ENCODE measurements at places on chromosomes 3 and 15.

- DNase-seq: no peak
Observed at GRCh38 chr3:68832680-68833079, 99.7 kb downstream of the TAFA4 start.

DNA sequence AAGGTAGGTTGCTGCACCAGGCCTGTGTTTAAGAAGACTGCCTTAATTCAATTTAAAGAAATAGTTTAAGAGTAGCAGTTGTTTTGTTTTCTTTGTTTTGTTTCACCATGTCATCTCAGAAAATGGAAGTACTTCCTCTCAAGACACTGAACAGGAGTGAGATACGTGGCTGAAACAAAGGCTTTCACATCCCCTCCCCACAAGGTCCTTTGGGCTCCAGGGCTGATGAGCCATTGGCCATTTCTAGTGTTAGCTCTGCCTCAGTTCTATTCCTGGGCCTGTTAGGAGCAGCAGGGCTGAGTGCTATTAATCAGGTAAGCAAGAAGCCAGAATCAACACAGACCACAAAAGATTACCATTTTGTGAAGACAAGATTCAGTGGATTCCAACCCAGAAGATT, 132.8 kb downstream of the KCNAB1 start:
- DNase-seq: no peak

DNA sequence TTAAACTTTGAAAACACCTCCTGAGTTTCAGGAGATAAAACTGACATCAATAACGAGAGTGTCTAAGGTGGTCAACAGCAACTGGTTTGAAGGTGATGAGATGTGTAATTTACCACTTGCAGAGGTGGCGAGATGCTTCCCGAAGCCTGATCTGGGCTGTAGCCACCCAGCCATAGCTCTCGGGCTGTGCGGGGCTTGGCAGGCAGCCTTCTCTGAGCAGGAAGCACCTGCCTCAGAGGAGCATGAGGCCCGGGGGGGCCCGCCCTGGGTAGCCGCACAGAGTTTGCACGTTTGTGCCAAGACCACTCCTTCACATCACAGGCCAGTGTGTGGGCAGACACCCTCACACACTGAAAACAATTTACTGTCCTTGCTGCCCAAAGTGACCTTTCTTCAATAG, 220.3 kb downstream of the CACNA2D3 start:
- no peak for DNase-seq

DNA sequence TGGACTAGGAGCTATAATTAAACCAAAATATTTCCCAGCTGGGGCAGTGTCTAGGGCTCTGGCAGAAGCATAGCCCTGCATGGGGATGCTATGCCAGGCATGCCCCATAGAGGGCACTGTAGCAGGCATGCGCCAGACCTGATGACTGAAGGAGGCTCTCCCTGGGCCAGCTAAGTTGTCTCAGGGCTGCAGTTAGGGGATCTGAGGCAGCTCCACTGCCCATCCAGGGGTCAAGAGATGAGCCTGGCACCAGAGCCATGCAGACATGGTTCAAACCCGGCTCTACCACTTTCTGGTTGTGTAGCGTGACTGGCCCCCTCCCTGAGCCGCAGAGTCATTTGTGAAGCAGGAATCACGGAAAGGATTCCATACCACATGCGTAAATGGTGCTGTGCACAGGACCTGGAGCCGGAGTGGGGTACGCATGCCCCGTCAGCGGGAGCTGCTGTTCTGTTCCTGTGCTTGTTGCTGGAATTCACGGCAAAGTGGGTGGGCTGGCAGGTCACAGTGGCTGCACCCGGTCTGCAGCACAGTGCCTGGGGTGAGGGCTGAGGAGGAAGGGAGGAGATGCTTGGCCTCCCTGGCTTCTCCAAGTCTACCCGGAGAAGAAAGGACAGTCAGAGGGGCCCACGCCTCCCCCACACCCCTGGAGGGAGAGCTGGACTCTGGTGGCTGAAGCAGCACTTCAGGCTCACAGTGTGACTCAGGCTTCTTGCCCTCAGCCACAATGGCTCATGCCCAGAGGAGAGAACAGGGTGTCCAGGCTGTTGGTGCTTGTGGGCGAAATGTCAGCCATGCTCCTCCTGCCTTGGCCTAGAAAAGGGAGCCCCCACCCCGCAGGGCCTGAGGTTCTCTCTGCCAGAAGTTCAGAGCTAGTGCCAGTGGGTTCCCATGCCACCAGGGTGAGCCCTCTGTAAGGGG, 43.1 kb downstream of the DNASE1L3 start:
- no peak for DNase-seq

- DNase-seq: no peak
Observed at GRCh38 chr3:172193436-172193835, 154.1 kb downstream of the FNDC3B start.

DNA sequence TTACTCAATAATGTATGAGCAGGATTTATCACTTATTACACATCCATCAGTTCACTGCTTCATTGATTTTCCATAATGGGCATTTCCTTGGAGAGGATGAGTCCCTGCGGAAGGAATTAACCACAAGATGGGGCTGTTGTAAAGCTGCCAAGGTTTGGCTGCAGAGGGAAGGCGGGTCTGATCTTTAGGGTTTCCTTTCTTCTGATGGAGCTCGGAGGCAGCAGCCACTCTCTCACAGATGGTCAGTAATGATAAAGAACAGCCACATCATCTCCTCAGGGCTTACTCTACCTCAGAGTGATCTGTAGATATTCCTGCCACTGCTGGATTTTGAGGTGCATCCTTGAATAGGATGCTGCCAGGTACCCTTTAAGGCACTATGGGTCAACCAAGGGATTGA, 115.2 kb downstream of the USP13 start:
- no peak for DNase-seq

GRCh38 chr3:123635217-123635616, 50.4 kb upstream of the HACD2 start:
- DNase-seq: no peak

DNA sequence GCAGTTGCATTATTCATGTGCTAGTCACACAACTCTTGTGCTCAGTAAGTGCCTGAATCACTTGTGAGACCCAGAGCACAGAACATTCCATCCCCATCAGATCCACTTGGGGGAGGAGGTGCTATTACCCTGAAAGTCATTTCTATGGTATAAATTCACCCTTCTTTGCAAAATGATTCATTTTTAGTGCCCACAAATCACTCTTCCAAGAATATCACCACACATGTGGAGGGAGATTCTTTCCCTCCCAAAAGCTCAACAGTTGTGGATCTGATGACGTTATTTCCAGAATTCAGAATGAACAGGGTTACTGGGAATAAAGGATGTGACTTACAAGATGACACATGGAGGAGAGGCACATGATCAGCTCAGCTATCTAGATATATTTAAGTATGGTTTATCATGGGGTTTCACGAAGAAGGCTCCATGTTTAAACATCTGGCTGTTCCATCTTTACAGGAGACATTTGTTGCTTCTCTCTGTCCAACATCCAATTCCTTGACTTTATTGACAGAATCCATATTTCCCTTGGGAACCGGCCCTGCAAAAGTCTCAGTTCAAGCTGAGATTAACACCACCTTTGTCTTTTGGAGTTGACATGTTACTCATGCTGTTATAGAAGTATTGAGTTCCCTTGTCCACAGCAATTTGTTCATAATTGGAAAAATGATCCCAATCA, 214.2 kb upstream of the PROK2 start:
- DNase-seq: no peak

- DNase-seq: no peak
Observed at GRCh38 chr15:87547470-87548181, 708.9 kb downstream of the NTRK3 start.

GRCh38 chr15:27091270-27091940, 120.4 kb downstream of the GABRG3 start:
- DNase-seq: no peak

DNA sequence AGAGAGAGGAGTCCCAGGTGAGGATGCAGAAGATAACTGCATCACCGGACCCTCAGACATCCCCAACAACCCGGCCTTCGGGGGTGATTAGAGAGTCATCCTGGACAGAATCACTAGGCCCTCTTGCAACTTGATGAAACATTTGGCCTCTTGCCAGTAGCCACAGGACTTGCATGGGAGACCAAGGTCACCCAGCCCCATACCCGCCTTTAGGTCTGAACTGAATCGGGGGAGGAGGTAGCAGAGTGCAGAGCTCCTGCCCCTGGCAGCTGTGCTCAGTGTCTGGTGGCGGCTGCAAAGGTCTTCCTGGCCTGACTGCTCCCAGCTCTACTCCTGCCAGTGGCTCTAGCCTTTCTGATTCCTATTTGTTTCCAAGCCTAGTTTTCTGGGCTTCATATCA, 12.4 kb downstream of the PIF1 start:
- DNase-seq: no peak

- DNase-seq: no peak
Observed at GRCh38 chr3:127452321-127452821, 138.2 kb downstream of the TPRA1 start.

DNA sequence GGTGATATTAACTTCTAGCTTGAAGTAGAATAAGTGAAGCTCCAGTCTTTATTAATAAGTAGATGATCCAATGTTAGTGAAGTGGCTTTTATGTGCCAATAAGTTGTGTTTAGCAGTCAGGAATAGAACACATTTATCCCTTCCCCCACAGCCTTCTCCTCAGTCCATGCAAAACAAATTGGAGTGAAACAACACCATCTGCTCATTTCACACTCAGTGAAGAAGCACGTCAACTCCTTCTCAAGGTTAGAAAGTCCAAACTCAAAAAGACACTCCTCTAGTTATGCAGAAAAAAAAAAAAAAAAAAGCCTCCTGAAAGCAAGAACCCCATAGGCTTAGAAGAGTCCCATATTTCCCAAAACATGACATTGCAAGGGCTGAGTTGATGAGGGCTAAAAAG, 18.0 kb upstream of the NEO1 start:
- DNase-seq: no peak

- DNase-seq: no peak
Observed at GRCh38 chr3:102174312-102174712, 260.5 kb upstream of the ZPLD1 start.

DNA sequence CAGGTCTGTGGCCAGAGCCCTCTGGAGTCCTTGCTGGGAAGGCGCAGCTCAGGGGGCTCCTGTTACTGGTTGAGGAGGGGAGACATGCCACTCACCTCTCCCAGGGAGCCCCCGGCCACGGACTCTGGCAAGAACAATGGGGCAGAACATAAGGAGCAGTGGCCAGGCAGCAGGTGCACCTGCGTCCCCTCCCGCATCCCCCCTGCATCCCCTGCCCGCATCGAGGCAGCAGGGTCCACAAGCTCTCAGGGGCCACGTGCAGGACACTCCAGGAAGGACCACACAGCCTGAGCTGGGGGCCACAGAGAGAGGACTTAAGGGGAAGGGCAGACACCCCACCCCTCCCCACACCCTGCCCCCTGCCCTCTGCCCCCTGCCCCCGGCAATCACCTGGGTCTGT, 73.0 kb downstream of the TFRC start:
- no peak for DNase-seq

DNA sequence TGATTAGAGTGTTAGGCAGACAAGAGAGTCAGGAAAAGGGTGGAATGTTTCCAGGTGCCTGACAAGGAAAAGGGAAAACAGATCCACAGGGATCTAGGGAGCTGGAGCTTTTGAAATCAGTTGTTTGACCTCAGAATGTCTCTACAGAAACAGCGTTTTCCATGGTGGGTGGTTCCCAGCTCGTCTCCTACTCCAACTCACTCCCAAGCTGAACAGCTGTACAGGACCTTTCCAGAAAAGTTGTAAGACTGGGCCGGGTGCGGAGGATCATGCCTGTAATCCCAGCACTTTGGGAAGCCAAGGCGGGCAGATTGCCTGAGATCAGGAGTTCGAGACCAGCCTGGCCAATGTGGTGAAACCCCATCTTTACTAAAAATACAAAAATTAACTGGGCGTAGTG, 55.7 kb upstream of the RYK start:
- DNase-seq: no peak

- no peak for DNase-seq
Observed at GRCh38 chr3:8505621-8506020, 4.0 kb downstream of the LMCD1 start.

DNA sequence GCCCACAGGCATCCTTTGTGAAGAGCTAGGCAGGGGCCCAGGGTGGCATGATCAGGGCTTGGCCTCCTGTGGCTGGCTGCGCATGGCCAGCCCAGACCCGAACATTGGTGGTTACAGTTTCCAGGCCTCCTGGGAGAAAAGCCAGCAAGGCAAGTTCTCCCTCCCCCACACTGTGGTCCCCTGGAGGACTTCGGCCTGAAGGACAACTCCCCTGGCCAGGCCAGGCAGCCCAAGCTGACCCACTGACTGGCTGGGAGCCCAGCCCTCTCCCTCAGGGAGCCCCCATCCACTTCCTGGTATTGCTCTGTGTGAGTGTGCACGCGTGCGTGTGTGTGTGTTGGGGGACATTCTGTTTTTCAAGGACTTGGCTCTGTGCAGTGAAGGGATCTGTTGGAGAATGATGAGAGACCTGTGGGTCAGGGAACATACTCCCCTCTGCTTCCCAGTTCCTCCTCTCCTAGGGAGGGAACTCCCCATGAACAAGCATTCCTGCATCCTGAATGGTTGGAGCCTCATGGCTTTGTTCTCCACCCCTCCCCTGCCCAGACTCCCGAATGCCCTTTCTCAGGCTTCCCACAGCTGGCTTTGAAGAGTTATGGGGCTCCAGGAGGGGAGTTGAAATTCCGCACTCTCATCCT, 29.5 kb downstream of the CORO2B start:
- no peak for DNase-seq

DNA sequence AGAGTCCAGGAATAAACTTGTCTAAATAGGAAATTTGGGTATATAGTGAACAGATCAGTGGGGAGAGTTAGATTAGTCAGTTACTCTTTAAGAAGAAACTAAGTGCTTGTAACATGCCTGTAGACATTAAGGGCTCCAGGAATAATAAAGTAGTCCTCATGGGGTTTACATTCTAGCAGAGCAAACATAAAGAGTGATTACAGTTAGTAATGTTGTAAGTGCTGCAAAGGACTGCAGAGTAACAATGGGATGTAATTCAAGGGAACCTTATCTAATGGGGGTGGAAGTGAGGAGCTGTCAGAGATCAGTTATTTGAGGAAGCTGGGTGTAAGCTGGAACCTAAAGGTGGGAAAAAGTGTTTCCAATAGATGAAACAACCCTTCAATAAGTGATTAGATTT, 67.5 kb downstream of the ARIH1 start:
- DNase-seq: no peak

GRCh38 chr3:144433006-144433405, 461.4 kb downstream of the DIPK2A start:
- no peak for DNase-seq

DNA sequence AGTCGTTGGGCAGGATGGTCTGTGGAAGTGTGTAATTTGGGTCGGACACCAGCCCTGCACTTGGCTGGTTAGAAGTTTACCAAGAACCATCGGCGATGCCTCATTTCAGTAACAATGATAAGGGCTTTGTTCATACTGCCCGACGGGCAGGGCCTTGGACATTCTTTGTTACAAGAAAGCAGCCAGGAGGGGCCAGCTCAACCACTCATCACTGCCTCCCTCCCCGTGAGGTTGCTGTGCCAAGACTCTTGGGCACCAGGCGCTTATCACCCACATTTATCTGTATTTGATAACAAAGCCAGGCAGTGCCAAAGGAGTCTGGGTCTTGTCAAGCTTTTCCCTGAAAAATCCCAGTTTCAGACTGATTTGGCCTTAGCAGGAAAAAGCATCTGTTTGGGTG, 235.0 kb downstream of the ADAMTS17 start:
- DNase-seq: no peak
